Left hindlimb (tissue), 1 donor: ENCODE measurements at places on chromosomes 5 and 9.

- DNase-seq = peak; percentile 67
Measured at GRCh38 chr9:129702589-129703520, 37.4 kb downstream of the PRRX2 start.

DNA sequence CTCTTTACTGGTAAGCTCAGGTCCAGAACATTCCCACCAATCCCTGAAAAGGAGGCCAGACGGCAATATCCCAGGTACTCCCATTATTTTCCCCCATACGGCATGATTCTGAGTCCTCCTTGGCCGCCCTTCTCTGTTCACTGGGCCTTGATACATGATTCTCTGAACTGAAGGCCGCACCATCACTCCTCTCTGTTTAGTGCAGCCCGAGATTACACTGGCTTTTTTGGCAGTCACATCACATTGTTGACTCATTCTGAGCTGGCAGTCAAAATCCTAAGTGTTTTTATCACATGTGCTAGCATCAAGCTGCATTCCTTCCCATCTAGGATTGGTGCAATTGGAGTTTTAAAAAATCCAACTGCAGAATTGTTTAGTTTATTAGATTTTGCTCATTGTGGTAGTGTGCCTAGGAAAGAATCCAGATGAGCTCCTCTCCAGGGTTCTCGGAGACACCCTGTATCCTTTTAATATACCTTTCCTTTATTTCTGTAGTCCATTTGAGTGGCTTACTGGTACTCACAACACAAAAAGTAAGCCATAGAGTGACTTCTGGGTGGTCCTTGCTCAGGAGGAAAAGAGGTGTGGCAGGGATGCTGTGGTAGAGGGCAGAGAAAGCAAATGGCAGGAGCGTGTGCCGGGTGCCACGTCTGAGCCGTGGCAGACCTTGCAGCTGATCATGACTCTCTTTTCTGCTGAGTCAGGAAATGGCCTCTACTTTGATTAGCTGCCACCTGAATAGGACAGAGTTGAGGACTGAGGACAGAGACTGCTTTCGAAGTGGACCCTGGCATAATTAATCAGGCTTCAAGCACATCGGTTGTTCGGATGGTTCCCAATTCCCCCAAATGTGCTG is 121.1 kb upstream of the IL12B start:
- no peak for DNase-seq

GRCh38 chr5:36367524-36367923 is 65.8 kb upstream of the RANBP3L start:
- DNase-seq = no peak

DNA sequence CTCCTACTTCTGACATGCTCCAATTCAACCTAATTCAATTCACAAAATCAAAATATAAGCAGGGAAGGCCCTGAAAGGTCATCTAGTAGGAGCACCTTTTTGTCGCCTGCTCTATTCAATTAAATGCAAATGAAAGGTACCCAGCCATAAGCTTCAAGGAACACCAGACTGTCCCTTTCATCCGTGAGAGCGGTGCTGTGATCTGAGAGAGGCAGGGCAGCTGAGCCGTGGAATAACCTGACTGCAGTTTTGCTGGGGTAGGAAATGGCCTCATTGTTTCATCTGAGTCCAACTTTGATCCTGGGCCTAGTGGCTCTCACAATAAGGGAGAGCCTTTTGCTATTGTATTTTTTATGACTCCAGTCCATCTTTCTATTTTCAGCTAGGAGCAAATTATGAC is 39.8 kb upstream of the GLRA1 start:
- no peak for DNase-seq

DNA sequence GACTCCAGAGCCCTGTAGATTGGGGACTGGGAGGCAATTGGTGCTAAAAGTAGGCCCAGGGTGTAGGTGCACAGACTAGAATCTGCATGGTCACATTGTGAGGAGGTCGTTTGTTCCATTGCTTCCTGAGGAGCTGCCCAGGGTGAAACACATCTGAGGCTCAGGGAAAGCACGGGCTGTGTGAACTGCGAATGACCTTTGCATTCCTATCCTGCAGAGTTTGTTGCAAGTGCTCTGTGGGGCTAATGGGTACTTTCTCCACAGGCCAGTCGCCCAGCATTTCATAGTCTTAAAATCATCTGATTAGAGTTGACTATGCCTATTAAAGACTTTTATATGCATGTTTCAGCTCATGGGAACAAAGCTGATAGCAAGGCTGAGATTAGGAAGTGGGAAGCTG is 14.4 kb upstream of the SLC46A2 start:
- no peak for DNase-seq
